ENCODE measurements at places on chromosomes 3 and 15.

DNA sequence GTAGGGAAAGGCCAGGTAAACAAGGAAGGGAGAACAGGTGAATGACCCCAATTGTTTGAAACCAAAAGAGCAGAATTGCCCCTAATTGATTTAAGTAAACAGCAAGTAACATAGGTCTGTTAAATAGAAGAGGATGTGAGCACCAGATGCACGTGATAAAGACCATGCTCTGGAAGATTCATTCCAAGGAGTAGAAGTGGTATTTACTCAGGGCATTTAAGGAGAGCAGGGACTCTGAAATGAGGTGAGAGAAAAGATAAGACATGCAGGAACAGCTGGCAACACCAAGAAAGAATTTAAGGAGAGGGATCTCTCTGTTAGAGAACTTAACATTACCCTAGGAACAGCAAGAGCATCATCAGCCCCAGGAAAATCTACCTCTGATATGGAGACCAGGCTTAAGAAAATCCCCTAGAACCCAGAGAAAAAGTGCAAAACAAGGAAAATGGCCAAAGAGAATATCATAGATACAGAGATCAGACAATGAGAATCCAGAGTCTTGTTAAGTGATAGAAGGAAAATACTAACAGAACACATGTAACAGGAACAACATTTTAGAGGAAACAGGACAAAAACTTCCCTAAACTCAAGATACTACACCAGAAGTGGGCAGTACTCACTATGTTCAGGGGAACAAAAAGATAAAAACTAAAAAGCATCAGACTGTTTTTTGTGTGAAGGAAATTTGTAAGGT, 6.4 kb downstream of the NUDT16 start:
- DNase-seq: no peak

DNA sequence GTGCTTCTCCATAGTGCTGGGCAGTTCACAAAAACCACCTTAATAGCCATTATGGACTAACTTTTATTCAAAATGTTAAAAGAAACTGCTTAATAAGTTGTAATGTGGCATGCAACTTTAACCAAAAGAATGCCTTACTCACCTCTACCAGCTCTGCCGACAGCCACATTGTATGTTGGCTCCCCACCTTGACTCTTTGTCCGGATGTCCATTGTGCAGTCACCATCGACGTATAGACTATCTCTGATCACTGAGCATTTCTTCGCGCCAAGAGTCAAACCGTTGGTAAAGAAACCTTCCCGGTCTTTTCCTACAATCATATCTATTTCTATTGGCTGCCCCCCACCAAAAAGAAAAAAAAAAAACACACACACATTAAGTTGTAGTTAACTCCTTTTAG, 2.5 kb downstream of the PFN2 start:
- no peak for DNase-seq

- no peak for DNase-seq
Observed at GRCh38 chr3:170768334-170768801, 101.6 kb downstream of the RPL22L1 start.

DNA sequence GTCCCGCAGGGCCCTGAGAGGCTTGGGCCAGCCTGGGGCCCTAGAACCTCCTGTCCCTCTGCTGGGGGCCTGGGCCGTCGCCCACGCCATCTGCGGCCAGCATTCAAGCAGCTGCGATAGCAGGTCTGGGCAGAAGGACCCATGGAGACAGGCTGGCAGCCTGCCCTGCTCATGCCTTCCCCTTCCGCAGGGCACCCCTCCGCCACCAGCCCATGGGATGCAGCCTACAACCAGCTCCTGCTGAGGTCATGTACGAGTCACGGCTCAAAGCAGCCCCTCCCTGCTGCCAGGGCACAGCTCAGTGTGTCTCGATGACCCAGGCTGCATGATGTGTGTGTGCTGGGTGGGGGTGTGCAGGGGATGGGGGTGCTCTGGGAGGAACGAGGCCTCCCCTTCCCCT, 27.8 kb downstream of the DUSP7 start:
- DNase-seq: no peak

DNA sequence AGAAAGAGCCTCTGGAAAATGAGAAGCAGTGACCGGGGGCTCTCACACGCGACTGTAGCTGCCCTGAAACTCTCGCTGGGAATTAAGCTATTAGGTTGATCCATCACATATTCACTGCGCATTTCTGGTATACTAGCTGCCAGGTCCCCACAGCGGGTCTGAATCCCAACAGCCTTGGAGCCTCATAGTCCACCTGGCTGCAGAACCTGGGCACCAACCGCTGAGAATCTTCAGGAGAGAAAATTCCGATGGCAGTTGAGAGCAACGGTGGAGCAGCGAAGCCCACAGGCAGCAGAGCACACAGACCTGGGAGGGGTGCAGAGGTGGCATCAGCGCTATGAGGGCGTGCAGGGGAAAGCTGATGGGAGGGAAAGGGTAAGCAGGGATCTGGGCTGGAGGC, 75.1 kb downstream of the FAM174B start:
- DNase-seq: no peak

DNA sequence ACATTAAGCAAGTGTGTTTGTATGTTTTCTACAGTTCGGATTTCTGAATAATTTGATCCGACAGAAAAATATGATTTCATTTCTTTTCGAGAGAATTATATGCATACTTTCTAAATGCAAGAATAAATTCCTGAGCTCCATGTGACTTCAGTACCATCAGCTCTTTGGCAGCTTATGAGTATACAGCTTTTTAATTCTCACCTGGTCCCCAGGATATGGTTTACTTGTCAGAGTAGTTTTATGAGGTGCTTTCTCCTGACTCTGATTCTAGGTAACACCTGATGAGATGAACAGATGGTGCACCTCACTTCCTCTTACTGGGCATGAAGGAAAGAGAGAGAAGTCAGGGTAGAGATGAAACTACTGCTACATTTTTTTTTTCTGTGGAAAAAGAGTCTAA, 3.1 kb downstream of the HGD start:
- DNase-seq: no peak

- DNase-seq: no peak
Observed at GRCh38 chr3:16841904-16842271, 42.9 kb upstream of the PLCL2 start.

GRCh38 chr3:129576514-129577352, 29.7 kb downstream of the PLXND1 start:
- no peak for DNase-seq

- DNase-seq: no peak
Observed at GRCh38 chr3:99927671-99928457, 110.2 kb downstream of the CMSS1 start.

- DNase-seq: no peak
Observed at GRCh38 chr3:180290300-180290699, 253.6 kb upstream of the PEX5L start.

DNA sequence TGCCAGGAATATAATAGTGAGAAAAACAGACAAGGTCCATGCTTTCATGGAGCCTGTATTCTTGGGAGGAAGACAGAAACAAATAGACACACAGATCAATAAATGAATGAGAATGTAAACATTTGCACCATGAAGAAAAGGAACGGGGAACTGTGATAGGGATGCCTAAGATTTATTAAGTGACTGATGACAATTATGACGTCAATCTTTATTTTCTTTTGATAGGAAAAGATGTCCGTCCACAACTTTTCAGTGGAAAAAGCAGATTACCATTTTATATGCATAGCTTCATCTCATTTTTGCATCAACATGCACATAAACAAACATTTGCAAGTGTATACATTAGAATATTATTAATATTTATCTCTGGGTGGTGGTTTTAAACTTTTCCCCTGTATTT, 27.9 kb upstream of the WNT5A start:
- DNase-seq: no peak

- no peak for DNase-seq
Observed at GRCh38 chr3:115494826-115495225, 128.5 kb upstream of the GAP43 start.

Data from SK-N-MC (cell line).